ENCODE measurements at places on chromosomes 4 and X.

GRCh38 chrX:85611926-85612325 lies 232.5 kb upstream of the POF1B start:
- peak; percentile 3 for DNase-seq

DNA sequence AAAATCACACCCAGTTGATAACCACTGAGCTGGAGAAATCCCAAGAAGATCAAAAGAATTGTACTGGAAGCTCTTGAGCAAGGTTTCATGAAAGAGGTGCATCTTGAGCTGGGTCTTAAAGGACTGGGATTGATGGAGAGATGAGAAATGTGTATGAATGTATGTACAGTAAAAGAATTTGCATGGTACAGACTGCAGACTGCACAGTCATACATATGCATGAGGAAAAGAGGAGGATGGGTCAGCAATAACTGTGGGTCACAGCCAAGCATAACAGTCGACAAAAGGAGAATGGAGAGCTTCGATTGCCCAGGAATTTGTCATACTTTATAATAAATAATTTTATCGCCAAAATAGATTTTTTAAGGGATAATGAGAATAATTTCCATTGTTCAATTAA lies 4.8 kb upstream of the RELL1 start:
- no peak for DNase-seq

DNA sequence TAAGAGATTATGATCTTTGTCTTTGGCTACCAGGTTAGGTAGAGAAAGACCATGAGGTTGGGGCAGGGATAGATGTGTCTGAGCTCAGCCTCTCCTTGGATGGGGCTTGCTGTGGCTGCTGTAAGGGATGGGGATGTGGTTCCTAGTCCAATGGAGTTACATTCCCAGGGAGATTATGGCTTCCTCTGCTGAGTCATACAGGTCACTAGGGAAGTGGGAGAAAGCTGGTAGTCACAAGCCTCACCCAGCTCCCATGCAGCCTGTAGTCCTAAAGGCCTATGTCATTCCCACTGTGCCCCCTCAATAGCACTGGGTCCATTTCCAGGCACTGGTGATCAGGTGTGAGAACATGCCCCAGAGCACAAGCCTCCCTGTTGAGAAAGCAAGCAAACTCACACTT lies 70.6 kb upstream of the CENPE start:
- DNase-seq: no peak

DNA sequence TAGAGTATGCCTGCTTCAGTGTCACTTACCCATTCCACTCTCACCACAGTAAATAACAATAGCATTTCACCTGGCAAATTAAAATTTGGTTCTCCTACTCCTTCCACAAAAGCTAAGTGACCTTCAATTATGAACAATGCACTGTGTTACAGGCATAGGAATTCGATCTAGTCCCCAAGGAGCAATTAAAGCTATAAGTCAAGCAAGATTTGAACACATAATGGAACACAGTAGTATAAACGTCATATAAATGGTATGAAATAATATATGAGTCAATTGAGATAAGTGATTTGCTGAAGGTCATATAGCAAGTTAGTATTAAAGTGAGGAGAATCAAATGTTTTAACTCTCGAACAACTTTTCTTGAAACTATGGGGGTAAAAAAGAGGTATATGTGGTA lies 65.8 kb downstream of the ARAP2 start:
- no peak for DNase-seq

DNA sequence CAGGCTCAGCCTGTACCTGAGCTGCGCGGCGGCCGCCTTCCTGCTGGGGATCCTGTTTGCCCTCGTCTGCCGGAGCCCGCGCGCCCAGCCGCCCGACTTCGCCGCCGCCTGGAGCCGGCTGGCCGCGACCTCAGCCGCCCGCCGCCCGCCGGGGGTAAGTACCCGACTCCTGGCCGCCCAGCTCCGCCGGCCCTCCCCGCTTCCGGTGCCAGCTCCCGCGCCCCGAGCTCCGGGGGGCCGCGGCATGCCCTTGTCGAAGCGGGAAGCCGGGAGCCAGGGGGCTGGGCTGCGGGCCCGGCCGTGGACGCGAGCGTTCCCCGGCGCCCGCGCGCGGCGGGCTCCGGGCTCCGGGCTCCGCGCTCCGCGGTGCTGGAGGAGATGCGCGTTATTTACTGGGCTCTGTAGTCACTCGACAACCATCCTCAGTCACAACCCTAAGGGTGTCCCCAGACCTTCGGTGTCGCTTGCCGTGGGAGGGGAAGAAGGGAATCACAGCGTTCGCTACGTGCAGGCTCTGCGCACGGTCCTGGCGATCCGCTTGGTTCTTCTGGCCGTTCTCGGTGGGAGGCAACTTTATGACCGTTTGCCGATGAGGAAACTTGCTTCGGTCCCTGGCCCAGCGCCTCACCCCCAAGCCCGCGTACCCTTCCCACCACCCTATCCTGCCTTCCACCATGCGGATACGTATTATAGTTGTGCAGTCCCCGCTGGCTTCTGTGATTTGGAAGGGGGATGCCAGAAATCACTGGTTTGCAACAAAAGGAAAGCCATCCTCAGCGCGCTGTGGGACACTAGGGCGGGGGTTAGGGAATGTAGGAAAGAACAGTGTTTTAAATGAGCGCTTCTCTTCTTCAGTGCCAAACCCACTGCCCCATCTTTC lies 944 bp downstream of the SNX25 start:
- no peak for DNase-seq

- no peak for DNase-seq
Measured at GRCh38 chr4:149985981-149986380, 92.3 kb upstream of the DCLK2 start.

DNA sequence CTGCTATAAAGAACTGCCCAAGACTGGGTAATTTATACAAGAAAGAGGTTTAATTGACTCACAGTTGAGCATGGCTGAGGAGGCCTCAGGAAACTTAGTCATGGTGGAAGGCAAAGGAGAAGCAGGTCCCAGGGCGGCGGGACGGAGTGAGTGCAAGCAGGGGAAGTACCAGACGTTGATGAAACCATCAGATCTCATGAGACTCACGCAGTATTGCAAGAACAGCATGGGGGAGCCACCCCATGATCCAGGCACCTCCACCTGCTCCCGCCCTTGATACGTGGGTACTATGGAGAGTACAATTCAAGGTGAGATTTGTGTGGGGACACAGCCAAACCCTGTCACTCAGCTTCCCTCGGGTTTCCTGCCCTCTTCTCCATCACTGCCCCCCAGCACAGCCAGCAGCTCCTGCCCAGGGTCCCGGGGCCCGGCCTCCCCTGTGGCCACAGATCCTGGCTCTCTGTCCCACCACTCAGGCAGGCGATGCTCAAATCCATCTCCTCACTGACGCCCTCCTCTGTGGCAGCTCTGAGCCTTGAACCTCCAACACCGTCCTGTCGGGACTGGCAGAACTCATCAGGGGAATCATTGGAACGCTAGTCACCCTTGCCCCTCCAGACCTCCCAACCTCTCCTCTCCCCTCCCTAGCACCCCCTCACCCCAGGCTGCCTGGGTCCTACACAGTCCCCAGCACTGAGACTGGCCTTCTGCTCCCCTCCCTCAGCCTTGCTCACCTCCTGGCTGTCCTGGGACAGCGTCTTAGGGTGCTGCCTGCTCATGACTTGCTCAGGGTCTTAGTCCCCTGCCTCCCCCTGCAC lies 37.6 kb downstream of the FGFRL1 start:
- DNase-seq: no peak

DNA sequence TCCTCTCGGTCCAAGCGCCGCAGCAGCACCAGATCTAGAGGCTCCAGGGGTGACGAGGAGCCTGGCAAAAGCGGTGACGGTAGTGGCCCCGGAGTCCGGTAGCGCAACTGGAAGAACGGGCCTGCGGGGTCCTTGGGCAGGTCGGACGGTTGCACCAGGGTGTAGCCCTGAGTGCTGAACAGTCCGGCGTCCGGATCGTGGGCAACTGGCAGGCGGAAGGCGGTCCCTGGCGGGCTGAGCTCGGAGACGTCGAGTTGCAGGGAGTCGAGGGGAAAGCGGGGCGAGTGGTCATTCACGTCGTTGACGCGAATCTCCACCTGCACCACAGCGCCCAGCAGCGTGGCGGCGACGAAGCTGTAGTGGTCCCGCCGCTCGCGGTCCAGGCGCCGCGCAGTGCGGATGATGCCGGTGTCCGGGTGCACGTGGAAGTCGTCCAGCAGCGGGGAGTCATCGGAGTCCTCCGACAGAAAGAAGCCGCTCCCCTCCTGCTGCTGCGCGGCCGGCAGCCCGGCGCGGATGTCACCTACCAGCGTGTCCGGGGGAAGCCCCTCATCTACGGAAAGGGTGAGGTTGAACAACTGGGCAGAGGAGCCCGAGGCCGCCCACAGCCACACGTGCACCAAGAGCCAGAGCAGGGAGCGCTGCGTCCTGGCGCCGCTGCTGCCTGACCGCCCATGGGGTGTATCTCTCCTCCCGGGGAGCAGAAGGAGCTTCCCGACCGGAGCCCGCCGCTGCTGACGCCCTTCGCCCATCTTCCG lies 837 bp downstream of the DCHS2 start:
- no peak for DNase-seq

- peak; percentile 57 for DNase-seq
Measured at GRCh38 chrX:13428053-13428786, 108.4 kb upstream of the ATXN3L start.

DNA sequence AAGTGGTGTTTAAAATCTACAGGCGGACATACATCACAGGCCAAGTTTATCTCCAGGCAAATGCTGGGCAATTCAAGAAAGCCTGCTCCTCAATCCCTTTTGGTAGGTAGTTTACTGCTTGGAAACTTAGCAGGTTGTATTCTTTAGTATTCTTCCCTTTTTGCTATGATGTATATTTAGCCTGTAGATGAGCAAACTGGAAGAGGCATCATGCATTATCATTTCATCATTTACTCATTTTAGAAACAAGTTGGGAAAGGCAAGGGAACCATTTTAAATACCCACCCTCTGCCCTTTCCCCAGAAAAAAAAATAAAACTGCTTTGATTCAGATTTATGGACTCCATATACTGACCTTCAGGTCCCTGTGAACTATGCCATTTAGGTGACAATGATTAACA lies 213.2 kb downstream of the CAMK2D start:
- DNase-seq: no peak

DNA sequence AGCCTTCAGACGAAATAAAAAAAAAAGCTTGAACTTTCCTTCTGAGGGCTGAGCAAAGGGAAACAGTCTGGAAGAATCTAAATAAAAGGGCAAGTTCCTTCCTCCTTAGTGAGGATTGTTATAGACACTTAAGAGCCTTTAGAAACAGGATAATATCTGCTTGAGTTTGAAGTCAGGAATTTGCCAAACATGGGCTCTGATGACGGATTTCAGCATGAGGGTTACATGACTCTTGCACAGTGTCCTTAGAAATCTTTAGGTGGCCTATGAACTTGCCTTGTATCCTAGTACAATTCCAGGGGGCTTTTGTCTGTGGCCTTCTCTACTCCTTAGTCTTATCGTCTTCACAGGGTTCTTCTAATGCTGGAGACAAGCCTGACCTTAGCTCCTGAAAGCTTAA lies 94.1 kb downstream of the RLIM start:
- DNase-seq: no peak

GRCh38 chr4:105194328-105195231 lies 47.9 kb downstream of the TET2 start:
- DNase-seq: no peak

- DNase-seq: no peak
Measured at GRCh38 chr4:159778298-159778697, 675.4 kb downstream of the RAPGEF2 start.

- DNase-seq: peak; percentile 49
Measured at GRCh38 chrX:100413229-100413628, 3.2 kb upstream of the PCDH19 start.

GRCh38 chrX:130079824-130080406 lies 30.4 kb downstream of the ELF4 start:
- DNase-seq: peak; percentile 69

DNA sequence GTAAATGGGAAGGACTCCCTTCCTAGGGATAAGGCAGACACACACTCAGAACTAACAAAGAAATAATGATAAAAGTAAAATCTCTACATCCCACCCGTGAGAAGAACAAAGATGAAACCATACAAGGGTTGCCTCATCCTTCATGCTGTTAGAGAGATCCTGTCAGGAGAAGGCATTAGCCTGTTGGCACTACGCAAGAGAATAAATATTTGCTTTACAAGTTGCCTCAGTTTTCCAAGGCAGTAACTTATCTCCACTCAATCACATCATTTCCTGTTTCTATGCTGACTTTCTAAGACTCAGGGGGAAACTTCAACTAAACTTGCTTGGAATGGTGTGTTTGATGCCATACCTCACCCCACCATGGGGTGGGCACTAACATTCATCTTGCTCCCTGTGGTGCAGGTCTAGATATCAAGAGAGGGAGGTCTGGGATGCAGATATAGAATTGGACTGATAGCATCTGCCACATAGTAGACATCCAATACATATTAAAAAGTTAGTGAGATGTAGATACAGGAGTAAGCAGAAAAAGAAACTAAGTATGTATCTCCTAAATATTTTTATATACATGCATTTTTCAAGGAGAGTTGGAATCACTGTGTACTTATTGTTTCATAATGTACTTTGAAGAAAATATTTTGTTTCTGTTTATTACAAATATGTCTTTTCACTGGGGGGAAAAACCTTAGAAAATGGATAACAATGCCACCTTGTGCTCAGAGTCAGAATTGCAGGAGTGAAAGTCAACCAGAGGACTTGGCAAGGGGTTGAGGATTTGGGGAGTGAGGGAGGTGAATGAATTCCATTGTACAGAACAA lies 57.2 kb upstream of the BEX4 start:
- DNase-seq: peak; percentile 20

- DNase-seq: peak; percentile 53
Measured at GRCh38 chr4:118865091-118865708, 23.5 kb upstream of the SYNPO2 start.

- DNase-seq: no peak
Measured at GRCh38 chrX:151695583-151696340, 504 bp downstream of the PRRG3 start.

- no peak for DNase-seq
Measured at GRCh38 chr4:105828074-105828473, 67.2 kb upstream of the NPNT start.

- DNase-seq: no peak
Measured at GRCh38 chr4:168486912-168487281, 6.6 kb upstream of the DDX60L start.

DNA sequence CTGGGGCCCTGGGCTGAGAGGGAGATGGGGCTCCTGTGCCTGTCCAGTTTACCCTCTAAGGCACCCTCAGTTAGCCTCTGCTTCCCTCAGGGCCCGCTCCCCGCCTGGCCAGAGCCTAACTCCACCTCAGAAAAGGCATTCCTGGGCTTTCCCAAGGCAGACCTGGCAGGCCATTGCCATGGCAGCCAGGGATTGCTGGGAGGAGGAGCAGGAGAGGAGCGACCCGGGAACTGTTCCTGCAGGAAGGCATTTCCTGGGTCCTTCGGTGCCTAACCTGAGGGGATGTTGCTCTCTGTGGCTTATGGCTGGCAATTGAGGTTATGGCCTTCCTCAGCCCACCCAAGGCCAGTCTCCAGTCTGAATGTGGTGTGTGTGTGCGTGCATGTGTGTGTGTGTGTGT lies 131.3 kb downstream of the PJA1 start:
- DNase-seq: no peak

DNA sequence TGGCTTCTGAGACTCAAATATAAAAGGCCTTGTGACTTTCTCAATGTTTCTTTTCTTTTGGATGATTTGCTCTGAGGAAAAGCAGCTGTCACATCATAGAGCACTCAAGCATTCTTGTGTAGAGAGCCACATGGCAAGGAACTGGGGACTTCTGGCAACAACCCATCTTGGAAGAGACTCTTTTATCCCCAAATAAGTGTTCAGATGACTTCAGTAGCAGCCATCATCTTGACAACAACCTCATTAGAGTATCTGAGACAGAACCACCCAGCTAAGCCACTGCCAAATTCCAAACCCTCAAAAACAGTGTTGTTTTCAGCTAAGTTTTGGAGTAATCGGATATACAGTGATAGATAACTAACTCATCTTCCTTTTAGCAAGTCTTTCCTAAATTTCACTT lies 1431.7 kb upstream of the IGFBP7 start:
- no peak for DNase-seq

All from fibroblast of the conjunctiva (primary cell).